Smooth muscle cell of the brain vasculature (primary cell): ENCODE measurements at places on chromosomes 5 and 9.

- no peak for DNase-seq
Observed at GRCh38 chr9:129513282-129513681, 107.6 kb downstream of the C9orf50 start.

GRCh38 chr9:77953590-77953989 lies 78.0 kb downstream of the GNAQ start:
- no peak for DNase-seq

DNA sequence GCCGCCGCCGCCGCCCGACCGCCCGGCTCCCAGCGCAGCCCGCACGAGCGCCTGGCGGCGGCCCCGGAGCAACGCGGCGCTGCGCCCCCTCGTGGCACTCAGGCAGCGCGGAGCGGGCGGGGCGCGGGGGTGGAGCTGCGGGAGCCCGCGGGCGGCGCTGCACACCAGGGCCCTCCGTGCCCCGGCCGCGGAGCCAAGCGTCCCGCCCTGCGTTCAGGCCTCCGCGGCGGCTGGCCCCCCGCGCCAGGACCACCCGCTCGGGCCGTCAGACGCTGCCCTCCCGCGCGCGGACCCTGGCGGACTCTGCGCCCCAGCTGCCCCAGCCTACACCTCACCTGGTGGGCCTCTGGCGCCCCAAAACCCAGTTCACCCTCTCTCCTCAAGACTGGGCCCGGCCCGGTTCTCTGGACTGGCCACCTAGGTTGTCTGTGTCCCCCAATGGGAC lies at the start of gene RASGEF1C:
Gene RASGEF1C (minus strand): TSS at position 75 of the 445 bp plus-strand sequence. CDS start 71,159 bp downstream, outside the sequence.
- peak; percentile 12 for DNase-seq

- no peak for DNase-seq
Observed at GRCh38 chr5:65902104-65902503, 24.3 kb upstream of the ERBIN start.

GRCh38 chr9:98815391-98815951 lies 8.0 kb downstream of the GALNT12 start:
- no peak for DNase-seq

- DNase-seq, result no peak
Observed at GRCh38 chr9:9061627-9062026, 1262.0 kb upstream of the DMAC1 start.

DNA sequence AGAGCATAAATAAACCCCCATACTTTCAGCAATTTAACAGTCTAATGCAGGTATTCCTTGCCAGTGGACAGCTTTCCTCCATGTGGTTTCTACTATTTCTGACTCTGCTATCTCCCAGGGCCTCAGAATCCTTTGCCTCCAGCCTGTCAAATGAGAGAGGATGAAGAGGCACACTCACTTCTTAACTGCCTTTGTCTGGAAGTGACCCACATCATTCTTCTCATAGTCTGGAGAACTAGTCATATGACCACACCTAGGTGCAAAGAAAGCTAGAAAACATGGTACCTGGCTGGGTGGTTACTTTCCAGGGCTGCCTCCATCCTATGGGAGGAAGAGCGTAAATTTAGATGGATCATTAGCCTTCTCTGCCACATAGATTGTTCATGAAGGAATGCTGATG lies 22.5 kb downstream of the PALM2AKAP2 start:
- DNase-seq, result no peak

GRCh38 chr5:137438932-137439331 lies 60.2 kb downstream of the SPOCK1 start:
- DNase-seq, result no peak

DNA sequence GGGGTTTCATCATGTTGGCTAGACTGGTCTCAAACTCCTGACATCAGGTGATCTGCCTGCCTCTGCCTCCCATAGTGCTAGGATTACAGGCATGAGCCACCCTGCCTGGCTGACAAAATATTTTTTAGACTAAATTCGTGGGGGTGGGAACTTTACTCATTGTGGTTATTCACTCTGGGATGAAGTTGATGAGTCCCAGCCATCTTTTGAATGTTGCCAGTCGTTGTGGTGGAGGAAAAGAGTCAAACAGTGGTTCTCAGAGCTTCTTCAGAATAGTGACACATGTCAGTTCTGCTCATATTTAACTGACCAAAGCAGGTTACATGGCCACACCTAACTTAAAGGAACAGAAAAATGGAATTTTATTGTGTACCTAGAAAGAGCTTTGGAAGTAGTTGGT lies 6.9 kb downstream of the SREK1 start:
- no peak for DNase-seq

GRCh38 chr5:98004463-98004862 lies 769.0 kb upstream of the RGMB start:
- DNase-seq, result no peak

DNA sequence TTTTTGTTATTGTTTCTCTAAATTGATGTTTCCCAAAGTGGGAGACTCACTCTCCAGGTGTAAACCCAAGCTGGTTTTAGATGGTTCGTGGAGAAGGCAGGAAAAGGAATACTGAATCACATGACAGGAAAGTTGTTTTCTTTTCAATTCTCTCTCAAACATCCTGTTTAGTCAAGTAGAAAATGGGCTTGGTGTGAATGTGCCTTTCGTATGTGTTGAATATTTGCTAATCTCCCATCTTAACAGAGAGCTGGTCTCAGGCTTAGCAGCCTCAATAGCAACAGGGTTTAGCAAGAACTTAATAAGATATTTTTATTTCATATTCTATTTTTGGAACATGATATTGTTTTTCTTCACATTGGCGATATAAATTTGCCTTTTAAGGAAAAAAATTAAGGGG lies 119.7 kb downstream of the INSYN2B start:
- DNase-seq, result no peak
